ENCODE measurements at places on chromosomes 1 and 21.
A peak's percentile ranks its signal among the peaks of the same experiment; 100 is the strongest.

DNA sequence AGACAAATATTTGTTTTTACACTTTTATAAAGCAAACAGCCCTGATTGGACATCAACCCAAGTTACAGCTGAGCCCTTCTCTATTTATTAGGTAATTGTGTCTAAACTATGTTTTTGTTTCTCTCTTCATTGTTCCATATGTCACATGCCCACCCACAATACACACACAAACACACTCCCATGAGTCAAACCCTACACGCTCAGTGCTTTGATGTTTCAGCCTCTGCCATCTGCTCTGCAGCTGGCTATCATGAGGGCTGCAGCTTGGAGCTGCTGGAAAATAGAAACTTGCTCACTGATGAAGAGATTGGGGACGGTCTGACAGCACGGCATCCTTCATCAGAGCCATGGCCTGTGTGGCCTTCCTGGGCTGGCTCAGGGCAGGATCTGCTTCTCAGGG, 41.7 kb downstream of the PSMG1 start:
- DNase-seq = no peak

- no peak for DNase-seq
Observed at GRCh38 chr1:33010932-33011731, 25.6 kb downstream of the AK2 start.

DNA sequence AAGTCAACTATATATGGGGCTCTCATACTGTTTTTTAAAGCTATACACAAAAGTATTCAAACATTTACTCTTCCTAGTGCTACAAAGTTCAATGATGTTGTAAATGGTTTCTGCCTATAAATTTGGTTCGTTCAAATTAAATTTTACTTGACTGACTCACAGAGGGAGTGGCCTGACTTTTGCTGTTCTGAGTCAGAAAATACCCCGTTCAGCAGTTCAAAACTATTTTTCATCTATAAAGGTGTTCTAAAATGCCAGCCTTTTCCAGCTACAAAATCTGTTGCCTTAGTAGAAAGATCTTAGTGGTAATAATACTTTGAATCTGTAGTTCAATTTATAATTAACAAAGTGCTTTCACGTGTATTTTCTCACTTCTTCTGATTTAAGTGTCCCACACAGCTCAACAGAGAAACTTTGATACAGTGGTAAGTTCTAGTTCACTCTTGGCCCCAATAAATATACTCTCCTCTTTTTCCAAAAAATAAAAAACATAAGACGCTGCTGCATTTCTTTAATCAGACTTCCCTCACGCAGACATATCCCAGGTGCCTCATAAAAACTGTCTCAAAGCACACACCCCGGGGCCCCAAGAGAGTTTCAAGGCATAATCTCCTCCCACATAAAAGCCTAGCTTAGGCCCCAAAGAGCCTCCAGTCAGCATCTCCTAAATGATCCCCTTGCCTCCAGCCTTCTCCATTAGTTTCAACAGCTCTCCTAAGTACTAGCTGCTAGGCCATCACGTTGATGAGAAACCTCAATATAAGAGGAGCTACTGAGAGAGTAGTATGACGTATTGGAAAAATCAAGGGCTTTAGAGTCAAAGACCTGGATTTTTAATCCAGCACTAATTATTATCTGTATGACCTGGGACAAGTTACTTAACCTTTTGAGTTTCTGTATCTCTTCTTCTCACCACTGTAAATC, 3.2 kb downstream of the PTP4A2 start:
- no peak for DNase-seq

- DNase-seq = no peak
Observed at GRCh38 chr1:197042676-197043341, 24.3 kb downstream of the F13B start.

GRCh38 chr1:7888248-7889081, 35.6 kb upstream of the UTS2 start:
- DNase-seq = no peak

- DNase-seq = no peak
Observed at GRCh38 chr1:233089251-233089650, 138.8 kb downstream of the NTPCR start.

GRCh38 chr1:173134800-173135199, 72.3 kb downstream of the TNFSF4 start:
- DNase-seq = no peak

GRCh38 chr1:61426254-61426653, 298.7 kb downstream of the TM2D1 start:
- DNase-seq = no peak

GRCh38 chr1:3431266-3431665, 23.2 kb upstream of the ARHGEF16 start:
- no peak for DNase-seq

DNA sequence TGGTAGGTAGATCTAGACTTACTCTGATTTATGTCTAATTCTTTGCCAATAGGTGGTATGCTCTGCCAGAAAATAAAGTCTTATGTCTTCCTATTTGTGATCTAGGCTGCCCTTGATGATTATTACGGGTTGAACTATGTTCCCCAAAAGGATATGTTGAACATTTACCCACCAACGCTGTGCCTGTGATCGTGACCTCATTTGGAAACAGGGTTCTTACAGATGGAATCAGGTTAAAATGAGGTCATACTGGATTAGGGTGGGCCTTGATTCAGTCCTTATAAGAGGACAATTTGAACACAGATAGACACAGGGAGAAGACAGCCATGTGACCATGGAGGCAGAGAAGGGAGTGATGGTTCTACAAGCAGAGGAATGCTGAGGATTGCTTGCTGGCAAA, 95.1 kb upstream of the BCAR3 start:
- no peak for DNase-seq

- DNase-seq = no peak
Observed at GRCh38 chr1:83701355-83701754, 297.6 kb downstream of the TTLL7 start.

DNA sequence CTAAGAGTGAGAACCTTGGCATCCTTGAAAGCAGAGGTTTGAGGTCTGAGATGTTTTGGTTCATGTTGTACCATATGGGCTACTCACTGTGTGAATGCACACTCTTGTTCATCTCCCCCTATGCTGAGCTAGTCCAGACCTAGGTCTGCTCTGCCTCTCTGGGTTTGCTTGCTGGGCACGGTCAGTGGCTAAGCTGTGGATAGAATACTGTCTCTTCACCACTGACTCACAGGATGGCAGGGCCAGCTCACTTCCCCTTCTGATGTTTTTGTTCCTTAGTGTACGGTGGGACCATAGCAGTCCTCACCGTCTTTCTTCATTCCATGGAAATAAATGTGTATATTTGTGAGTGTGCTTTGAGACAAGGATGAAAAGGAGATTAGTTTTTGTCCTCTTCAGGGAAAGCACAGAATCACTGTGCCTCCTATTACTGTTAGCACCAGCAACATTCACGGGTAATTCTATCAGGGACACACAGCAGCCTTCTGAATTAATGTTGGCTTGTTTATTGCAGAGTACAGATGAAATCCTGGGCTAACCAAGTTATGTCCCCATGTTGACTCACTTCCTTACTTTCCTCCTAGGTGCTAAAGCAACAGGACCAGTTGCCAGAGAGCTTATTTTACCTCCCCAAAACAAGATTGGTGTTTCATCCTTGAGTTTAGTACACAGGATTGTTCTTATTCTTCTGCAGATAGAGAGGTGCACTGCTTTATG, 56.9 kb upstream of the IVNS1ABP start:
- DNase-seq = no peak

DNA sequence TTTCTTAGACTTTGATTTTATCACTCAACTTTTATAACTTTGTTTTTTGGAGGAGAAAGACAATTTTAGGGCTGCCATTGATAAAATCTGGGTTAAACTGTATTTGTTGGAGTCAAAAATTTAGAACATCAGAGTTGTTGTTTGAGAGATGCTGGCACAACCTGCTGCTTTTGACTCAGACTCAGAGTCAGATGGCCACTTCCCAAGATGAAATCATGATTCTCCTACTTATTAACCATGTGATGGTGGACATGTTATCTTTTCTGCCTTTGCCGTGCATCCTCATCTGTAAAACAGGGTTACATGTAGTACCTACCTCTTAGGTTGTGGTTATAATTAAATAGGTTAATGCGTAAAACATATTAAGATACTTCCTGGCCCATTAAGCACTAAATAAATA, 71.2 kb downstream of the PLA2G4A start:
- no peak for DNase-seq

GRCh38 chr1:45103534-45103933, 91.5 kb downstream of the UROD start:
- no peak for DNase-seq

- DNase-seq = no peak
Observed at GRCh38 chr1:212582291-212582690, 26.3 kb upstream of the ATF3 start.

DNA sequence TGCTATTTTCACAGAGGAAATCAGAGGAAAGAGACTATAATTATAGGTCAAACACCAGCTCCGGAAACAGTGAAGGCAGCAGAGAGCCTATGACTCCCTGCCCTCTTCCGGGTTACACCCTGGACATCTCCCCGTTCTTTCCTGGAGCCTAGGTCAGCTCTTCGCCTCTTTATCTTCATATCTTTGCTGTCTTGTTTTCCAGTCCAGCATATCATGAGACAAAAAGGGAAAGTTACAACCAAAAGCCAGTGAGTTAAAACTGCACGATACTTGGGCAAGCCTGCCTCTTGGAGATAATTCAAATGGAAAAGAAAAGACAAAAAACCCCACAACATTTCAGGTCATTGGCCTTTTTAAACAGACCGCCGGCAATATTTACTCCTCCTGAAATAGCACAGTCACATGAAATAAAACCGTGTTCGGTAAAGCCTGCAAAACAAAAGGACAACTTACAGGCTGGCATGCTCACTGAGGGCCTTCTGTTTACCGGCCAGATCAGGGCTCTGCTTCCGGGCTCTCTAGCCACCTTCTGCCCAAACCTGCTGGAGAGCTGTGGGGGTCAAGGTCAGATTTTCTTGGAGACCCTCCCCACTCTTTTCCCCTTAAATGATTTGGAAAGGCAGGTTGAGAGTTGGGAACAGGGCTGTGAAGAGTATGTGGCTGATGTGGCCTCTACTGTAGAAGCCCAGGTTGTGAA, 42.8 kb upstream of the PPP2R5A start:
- no peak for DNase-seq

GRCh38 chr1:24715658-24716057, 29.6 kb upstream of the CLIC4 start:
- no peak for DNase-seq

- peak; percentile 47 for DNase-seq
Observed at GRCh38 chr1:116540088-116540487, 30.7 kb downstream of the CD58 start.

DNA sequence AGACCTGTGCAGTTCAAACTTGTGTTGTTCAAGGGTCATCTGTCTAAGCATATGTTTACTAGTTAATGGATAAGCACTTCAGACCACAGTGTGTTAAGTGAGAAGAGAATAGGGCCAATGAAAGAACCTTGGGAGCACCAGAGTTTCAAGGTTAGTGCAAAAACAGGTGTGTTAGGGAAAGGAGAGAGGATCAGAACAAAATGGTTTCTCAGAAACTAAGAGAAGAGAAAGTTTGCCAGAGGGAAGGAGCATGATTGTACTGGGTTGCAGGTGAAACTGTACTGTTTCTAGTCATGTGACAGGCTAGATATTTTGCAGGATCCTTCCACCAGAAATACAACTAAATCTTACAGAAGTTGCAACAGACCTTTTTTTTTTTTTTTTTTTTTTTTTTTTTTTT, 23.3 kb downstream of the RPRD2 start:
- no peak for DNase-seq
